NCI-H1105 treated with DMSO at 0.1 percent for 48 hours (cell line): ENCODE measurements at places on chromosomes 5 and 9.
A peak's percentile ranks its signal among the peaks of the same experiment; 100 is the strongest.

GRCh38 chr9:89940625-89941024, 335.8 kb downstream of the GADD45G start:
- DNase-seq: no peak

DNA sequence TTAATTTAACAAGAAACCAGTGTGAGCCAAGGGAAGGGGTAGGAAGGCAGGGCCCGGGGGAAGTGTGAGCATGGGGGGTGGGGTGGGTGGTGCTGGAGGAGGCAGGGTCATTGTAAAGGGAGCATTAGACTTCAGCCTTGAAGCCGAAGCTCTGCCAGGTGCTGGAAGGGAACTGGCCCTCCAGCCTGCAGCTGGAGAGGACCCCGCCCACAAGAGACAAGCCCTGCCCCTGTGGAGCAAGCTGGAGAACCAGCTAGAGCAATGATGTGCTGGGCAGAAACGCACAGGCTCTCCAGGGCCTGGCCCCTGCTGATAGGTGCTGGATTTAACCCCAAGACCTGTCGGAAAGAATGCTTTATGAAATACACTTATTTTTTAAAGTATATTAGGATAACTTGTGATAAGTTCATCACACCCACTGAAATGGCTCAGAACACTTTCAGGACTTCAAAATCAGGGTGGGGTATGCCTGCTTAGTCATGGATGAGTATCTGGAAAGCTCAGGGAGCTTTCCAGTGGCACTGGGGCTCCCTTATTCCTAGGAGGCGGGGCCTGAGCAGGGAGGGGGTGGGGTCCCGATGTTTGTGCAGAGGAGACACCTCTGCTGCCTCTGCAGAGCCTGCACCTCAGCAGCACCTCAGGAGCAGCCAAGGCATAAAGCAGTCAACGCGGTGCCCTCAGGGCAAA, 27.1 kb downstream of the UBE2QL1 start:
- peak; percentile 7 for DNase-seq

DNA sequence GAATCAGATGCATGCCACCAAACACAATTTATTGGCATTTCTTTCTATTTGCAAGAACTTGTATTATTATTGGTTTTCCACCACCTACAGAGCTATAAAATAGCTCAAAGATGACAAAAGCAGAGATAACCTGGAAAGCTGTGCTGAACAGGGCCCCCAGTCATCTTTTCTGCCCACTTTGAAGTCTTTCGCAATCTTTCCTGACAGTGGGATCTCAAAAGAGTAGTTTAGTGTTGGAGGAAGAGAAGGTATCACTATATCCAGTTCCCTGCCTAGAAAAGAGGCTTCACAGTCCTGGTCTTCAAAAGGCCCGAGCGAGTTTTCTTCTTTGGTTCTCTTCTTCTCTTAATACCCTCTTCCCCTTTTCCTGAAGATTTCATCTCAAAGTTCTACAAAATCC, 231.0 kb downstream of the RAB3C start:
- DNase-seq: no peak

DNA sequence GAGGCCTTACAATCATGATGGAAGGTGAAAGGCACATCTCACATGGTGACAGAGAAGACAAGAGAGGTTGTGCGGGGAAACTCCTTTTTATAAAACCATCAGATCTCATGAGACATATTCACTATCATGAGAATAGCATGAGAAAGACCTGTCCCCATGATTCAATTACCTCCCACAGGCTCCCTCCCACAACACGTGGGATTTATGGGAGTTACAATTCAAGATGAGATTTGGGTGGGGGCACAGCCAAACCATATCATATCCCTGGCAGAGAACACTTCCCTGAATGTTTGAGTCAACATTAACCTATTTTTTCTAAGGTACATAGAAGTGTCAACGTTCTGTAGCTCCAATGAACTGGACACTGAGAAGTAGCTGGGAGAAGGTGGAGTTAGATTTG, 280.9 kb downstream of the NFIB start:
- no peak for DNase-seq

DNA sequence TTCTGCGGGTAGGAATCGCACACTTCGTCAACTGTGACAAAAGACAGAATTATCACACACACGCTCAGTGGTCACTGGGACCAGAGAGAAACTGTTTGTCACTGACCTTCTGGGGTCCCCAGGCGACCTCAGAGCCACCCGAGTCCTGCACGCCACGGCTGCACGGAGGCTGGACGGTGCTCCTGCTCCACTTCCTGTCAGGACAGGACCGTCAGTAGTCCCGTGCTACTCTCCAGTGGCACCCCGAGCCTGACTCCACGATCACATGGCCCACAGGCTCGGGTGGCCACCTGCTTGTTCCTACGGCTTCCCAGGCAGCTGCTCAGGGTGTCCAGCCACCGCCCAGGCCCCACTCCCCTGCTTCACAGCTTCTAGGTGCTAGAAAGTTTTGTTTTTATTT, 17.9 kb downstream of the MRNIP start:
- no peak for DNase-seq

GRCh38 chr5:140131967-140132409, 6.3 kb downstream of the IGIP start:
- no peak for DNase-seq

- no peak for DNase-seq
These were observed 35.0 kb upstream of the UNC5A start for GRCh38 chr5:176775409-176775808.

DNA sequence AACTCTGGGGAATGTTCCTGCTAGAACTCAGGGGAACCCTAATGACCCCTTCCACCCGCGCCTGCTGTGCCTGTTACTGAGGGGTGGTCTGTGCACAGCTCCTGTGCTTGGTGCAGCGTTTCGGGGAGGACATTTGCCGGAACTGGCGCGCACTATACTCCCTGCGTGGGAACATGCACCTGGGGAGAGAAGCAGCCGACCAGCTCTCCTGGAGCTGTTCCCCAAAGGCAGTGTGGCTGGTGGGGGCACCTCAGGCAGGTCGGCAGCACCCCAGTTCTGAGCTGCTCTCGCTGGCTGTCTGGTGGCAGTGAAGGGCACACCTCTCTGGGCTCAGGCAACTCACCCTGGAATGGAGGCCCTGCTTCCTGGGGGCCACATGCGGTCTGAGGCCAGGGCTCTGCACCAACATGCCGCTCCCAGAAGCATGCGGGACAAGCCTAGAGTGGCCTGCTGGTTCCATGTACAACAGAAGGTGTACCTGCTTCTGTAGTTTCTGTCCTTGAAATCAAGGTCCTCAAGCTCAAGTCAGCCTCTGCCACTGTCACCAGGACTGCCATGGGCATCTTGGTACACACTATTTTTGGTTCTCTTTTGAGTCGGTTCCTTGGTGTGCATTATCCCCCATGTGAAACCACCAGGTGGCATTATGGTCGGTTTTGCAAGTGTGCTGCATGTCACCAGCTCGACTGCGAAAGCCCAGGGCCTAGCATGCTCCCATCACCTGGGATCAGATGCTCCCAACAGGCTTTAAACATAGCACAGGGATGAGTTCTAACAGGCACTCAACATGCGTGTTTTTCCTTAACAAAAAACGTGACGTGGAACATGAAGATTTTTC, 7.8 kb upstream of the MRNIP start:
- no peak for DNase-seq

GRCh38 chr9:11312966-11313365, 700.2 kb upstream of the PTPRD start:
- DNase-seq: no peak

- DNase-seq: no peak
These were observed 354.3 kb downstream of the RAB3C start for GRCh38 chr5:58937031-58937681.

GRCh38 chr5:128966375-128966774, 1.1 kb downstream of the SLC27A6 start:
- DNase-seq: no peak

DNA sequence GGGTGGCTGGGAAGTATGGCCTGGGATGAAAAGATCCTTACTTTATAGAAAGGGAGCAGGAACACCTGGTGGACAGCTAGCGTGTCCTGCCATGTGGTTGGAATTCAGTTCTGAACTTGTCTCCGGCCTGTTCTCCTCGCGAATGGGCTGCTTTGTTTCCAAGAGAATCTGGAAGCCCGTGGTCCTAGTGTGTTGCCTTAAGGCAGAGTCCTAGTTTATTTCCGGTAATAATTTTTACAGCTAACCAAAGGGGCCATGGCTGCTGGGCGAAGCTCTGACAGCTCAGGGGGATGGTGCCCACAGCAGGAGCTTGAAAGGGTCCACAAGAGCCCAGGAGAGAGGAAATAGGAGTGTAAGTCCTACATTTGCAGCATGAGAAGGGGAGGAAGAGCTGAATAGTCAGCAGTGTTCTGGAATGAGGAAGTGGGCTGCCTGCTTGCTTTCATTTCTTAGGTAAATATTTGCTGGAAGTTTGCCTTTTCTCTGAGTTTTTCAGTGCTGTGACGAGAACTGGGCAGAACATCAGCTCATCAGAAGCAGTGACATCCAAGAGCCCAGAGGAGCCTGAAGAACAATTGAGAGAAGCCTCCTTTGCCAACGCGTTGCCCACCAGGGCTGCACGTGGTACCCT, 13.1 kb upstream of the IGFBPL1 start:
- no peak for DNase-seq

DNA sequence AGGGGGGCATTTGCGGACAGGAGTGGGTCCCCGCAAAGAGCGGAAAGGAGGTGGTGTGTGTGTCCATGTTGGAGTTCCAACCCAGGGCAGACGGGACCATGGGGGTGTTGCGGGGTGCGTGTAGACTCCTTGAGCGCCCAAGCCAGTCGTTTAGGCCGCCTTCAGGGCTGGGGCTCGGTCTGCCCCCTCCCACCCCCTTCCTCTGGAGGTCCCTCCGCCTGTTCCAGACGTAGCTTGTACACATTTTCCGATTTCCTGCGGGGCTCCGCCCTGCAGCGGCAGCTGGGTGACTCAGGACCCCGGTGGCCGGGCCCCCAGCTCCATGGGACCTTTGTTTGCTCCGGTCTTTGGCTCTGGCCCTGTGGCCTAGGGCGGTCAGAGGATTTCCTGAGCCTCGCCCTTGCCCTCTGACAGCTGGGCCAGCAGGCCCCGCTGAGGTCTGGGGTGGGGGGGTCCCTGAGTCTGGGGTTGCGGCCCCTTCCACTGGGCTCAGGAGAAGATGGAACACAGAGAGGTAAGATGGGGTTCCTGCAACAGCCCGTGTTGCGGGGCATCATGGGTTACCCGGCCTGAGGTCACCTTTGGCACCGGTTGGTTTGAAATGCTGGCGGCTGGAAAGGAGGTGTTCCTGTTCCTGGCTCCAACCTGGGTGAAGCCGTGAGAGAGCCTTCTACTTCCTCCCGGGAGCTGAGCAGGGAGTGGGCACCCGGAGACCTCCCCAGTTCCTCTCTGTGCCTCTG, 1.5 kb downstream of the PKN3 start:
- no peak for DNase-seq

DNA sequence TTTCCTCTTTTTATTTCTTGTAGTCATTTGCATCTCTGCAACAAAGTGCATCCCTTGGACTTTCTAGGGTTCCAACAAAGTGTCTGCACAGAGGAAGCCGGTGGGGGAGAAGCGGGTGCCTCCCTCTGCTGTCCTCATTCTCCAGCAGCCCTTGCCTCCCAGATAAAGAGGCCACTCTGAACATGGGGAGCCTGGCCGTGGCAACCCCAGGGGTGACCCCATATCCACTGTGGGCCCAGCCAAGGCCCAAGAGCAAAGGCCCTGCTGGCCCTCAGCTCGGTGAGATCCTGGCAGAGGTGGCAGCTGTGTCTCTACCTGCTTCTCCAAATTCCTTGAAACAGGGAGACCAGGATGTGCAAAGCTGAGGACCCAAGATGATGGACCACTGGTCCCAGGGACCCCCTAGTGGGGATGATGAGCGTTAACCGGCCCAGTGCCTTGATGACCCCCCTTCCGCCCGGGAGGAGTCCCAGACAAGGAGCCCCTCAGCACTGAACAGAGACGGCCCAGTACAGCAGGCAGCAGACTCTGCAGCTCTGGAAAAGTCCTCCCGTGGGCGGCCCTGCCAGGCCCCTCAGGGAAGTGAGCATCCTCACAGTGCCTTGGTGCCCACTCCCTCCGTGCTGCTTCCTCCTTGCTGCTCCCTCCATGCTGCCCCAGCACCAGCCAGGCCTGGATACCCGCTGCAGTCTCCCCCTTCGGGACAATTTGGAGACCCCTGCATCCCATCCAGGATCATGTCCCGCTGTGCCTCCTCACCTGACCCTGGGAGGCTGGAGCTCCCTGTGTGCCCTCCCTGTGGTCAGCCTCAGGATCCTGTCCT, 62.5 kb downstream of the MRPL36 start:
- DNase-seq: no peak

DNA sequence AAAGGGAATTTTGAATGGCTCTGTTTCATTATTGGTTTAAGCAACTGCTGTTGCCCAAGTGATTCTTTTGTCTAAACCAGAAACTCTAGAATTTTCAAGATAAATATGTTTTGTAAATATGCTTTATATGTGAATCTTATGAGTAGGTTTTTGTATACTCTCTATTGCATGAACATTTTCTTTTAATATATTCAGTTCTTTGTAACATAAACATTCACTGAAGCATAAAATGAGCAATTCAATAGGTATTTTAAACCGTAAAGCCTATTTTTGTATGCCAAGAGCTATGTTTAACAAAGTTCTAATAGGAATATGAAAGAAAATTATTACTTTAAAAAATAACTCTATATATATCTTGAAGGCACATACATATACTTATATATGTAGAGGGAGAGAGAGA, 293.1 kb downstream of the PSAT1 start:
- no peak for DNase-seq

DNA sequence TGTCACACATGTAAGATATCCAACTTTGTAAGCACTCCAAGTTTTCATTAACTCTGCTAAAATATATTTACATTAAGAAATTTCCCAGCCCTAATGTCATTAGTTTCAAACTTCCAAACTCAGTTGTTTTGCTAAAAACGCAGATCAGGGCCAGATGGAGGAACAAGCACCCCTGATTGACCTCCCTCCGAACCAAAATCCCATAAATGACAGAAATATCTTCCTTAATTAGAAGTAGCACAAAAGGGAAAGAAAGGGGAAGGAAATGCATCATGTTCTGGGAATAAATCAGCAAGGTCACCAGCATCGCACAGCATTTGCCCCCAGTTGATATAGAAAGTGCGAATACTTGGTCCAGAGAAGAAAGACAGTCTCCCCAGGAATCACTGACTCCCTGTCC, 61.4 kb upstream of the RUFY1 start:
- no peak for DNase-seq

GRCh38 chr9:81474125-81474524, 215.2 kb downstream of the TLE1 start:
- DNase-seq: no peak

- no peak for DNase-seq
These were observed 85.2 kb downstream of the EHMT1 start for GRCh38 chr9:137703842-137704508.

- no peak for DNase-seq
These were observed 11.8 kb downstream of the TRUB2 start for GRCh38 chr9:128310461-128310860.

GRCh38 chr5:4345850-4346249, 750.2 kb downstream of the IRX1 start:
- DNase-seq: no peak

- DNase-seq: no peak
These were observed 45.8 kb downstream of the SECISBP2 start for GRCh38 chr9:89363921-89364665.
